ENCODE measurements at places on chromosomes 3 and 15. TPM values are rescaled to one million over a fixed set of nuclear protein-coding genes. Genes with fewer than 3 reads are reported as not detected.

CD86 gene
- total RNA-seq: 3.7 TPM

CASR gene
- not detected for total RNA-seq

GOLGA6L7 gene
- not detected for total RNA-seq

DNA sequence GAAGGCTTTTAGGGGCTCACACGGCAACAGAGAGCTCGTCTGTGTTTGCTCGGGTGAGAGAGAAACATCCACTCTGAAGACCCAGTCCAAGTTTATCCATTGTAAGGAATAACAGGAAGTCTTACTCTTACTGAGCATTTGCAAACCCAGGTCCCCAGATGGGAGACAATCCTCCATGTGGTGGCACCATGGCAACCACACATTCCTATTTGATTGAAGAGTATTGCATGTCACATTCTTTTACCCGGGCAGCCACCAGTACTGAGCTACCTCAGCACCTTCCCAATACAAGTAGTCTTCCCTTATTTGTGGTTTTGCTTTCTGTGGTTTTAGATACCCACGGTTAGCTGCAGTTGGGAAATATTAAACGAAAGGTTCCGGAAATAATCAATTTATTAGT lies 302.9 kb upstream of the RASGRP1 start:
- no peak for DNase-seq

GRCh38 chr3:136305879-136306278 lies 55.7 kb downstream of the PCCB start:
- no peak for DNase-seq

Data from Right ventricle myocardium superior (tissue), 1 donor.